ENCODE measurements at places on chromosomes 2 and 18.

GRCh38 chr18:58578835-58579560 lies 49.9 kb downstream of the ALPK2 start:
- no peak for DNase-seq

DNA sequence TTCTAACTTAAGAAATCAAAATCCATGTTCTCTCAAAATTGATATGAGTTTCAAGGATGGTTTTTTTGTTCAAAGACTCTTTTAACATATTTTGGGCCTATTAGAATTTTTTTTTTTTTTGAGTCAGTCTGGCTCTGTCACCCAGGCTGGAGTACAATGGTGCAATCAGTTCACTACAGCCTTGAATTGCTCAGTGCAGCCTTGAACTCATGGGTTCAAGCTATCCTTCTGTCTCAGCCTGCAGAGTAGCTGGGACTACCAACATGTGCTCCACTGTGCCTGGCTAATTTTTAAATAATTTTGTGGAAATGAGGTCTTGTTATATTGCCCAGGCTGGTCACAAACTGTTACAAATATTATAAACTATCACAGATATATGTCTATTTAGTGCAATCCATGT lies 40.6 kb upstream of the RBMS1 start:
- DNase-seq: no peak

DNA sequence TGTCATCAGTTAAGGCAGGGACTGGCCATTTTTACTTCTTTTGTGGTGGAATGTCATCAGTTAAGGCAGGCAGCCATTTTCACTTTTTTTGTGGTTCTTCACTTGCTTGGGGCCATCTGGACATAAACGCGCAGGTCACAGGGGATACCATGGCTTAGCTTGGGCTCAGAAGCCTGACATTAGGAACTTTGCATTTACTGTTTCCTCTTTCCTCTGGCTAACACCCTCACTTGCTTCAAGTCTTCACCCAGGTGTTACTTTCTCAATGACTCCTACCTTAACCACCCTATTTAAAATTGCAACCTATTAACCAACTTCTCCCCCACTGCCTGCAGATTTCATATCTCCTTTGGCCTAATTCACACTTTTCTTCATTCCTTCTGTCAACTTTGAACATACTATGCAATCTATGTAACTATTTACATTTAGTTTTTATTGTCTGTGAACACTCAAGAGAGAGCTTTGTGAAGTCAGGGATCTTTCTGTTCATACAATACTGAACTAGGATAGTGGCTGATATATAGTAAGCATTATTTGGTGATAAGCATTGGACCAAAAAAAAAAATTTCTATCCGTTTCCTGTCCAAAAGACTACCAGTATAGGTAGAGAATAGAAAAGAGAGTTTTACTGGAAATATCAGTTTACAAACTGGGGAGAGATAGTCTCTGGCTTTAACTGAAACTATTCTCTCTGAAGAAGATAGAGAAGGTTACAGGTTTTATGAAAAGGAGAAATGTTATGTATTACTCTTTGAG lies 600.1 kb upstream of the ZNF804A start:
- no peak for DNase-seq

- no peak for DNase-seq
These were observed 2.6 kb upstream of the PTPN2 start for GRCh38 chr18:12886498-12887126.

DNA sequence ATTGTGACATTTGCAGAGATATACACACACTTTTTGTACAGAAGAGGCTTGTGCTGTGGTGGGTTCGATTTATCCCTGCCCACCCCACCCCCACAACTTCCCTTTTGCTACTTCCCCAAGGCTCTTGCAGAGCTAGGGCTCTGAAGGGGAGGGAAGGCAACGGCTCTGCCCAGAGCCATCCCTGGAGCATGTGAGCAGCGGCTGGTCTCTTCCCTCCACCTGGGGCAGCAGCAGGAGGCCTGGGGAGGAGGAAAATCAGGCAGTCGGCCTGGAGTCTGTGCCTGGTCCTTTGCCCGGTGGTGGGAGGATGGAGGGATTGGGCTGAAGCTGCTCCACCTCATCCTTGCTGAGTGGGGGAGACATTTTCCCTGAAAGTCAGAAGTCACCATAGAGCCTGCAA lies 40.0 kb downstream of the STEAP3 start:
- no peak for DNase-seq

GRCh38 chr18:77996737-77997136 lies 747.1 kb downstream of the GALR1 start:
- no peak for DNase-seq

- no peak for DNase-seq
These were observed 54.4 kb downstream of the SCN3A start for GRCh38 chr2:165149439-165149838.

DNA sequence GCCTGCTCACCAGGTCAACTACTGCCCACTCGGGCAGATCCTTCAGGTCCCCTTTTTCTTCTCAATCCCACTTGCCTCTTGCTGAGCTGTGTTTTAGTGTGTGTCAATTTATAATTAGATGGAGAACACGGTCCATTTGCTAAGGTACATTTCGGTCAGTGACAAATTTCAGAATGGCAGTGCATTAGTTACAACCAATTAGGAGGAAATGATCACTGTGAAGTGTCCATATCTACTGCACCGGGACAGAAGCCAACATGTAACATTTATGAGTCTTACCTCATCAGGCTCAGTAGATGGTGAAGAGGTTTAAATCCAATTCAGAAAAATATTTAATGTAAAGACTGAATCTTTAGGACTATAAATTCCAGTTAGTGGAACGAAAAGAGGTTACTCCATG lies 47.7 kb downstream of the CMPK2 start:
- DNase-seq: no peak

- DNase-seq: no peak
These were observed 38.0 kb downstream of the PTRHD1 start for GRCh38 chr2:24754985-24755705.

GRCh38 chr18:49071317-49071716 lies 120.6 kb upstream of the SMAD7 start:
- DNase-seq: no peak

GRCh38 chr2:120348737-120349439 lies 3.0 kb downstream of the INHBB start:
- no peak for DNase-seq

DNA sequence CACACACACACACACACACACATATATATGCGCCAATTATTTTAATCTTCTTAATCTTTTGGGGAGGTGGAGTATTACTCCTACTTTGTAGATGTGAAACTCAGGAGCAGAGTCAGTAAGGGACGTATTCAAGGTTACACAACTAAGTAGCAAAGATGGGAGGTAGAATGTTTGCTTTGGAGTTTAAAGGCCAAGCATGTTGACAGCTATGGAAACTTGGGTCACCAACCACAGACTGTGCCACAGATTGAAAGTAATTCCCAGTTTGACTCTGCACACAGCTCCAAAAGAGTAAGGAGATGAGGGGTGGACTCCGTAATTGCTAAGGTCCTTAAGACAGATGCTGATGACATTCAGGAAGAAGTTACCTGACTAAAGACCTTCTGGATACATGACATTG lies 124.8 kb upstream of the ITGB6 start:
- DNase-seq: no peak

DNA sequence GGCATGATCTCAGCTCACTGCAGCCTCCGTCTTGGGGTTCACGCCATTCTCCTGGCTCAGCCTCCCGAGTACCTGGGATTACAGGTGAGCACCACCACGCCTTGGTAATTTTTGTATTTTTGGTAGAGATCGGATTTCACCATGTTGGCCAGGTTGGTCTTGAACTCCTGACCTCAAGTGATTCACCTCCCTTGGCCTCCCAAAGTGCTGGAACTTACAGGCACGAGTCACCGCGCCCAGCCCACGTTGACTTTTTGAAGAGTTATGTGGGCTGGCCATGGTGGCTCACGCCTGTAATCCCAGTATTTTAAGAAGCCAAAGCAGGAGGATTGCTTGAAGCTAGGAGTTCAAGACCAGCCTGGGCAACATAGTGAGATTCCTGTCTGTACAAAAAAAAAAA lies 20.8 kb downstream of the CCL20 start:
- no peak for DNase-seq

All from sigmoid colon (tissue), 7 donors.